ENCODE measurements at places on chromosomes 5 and 9.
A peak's percentile ranks its signal among the peaks of the same experiment; 100 is the strongest.

- DNase-seq, result peak; percentile 18
These were observed 155.2 kb downstream of the MEF2C start for GRCh38 chr5:88727705-88728313.

DNA sequence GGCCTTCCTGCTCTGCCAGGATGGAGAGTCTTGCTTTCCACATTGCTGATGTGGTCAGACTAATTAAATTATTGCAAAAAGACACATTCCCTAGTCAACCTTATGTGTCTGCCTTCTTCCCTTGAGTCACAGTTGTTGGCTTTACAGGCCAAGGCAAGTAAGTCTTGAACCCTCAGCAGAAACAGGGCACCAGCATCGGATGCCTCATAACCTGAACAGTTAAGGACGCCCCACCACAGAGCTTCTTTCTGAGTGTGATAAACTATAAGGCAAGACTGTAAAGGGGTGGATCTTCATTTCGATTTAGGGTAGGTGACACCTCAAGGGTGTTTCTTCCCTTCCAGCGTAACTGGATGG is 670 bp upstream of the KIF2A start:
- DNase-seq, result no peak

DNA sequence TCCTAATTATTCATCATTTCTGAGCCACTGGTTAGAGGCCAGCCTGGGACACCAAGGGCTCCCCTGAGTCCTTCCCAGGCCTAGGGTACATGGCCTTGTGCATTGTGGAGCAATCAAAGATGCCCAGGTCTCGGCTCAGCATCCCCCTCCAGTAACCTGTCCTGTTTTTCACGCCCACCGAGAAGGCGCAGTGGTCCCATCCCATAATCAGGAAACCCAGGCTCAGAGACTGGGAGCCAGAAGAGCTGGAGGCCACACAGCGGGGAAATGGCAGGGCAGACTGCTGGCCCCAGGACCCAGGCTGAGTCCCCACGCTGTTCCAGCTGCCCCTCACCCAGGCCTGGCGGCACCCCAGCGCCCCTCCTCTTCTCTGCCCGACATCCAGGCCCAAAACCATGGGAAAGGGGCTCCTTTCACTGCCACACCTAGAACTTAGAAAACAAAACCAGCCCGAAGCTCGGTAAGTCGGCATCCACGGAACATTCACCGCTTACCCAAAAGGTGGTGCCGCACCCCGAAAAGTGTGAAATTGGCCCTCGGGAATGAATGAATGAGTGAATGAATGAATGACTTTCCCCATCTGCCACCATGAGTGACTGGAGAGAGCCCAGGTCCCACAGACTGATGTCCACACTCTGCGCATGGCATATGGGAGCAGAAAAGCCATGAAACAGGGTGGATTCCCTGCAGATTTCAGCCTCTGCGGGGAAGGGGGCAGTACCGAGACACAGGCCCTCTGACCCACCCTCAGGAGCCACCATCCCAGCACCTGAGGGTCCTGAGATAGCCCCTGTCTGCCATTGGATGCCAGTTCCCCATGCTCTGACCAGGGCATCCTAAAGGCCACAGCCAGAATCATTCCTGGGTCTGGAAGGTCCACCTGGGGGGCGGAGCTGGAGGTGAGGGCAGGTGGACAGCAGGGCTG is 132.5 kb downstream of the OLFM1 start:
- no peak for DNase-seq

- no peak for DNase-seq
These were observed 22.7 kb downstream of the ARHGAP26 start for GRCh38 chr5:142792865-142793232.

DNA sequence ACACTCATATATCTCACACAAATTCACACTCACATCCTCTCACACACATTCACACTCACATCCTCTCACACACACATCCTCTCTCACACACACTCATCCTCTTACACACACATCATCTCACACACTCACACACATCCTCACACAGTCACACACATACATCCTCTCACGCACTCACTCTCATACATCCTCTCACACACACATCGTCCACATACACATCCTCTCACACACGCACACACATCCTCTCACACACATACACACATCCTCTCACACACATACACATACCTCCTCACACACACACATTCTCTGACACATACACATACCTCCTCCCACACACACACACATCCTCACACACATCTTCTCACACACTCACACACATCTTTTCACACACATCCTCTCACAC is 129.1 kb upstream of the SLC30A5 start:
- DNase-seq, result no peak

- no peak for DNase-seq
These were observed 21.8 kb downstream of the CTNNA1 start for GRCh38 chr5:138775034-138775433.

DNA sequence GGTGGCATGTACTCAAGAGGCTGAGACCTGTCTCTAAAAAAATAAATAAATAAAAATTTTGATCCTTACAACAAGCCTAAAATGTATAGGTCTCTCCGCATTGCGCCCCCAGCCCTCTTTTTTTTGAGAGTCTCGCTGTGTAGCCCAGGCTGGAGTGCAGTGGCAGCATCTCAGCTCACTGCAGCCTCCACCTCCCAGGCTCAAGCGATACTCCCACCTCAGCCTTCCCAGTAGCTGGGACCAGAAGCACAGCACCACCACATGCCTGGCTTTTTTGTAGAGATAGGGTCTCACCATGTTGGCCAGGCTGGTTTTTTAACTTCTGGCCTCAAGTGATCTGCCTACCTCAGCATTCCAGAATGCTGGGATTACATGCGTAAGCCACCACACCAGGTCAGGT is 2.2 kb upstream of the GARIN3 start:
- DNase-seq, result no peak

- DNase-seq, result no peak
These were observed 1.1 kb downstream of the ARL15 start for GRCh38 chr5:54309276-54309675.
